GM13976 (cell line): ENCODE measurements at places on chromosomes 6 and 20.

DNA sequence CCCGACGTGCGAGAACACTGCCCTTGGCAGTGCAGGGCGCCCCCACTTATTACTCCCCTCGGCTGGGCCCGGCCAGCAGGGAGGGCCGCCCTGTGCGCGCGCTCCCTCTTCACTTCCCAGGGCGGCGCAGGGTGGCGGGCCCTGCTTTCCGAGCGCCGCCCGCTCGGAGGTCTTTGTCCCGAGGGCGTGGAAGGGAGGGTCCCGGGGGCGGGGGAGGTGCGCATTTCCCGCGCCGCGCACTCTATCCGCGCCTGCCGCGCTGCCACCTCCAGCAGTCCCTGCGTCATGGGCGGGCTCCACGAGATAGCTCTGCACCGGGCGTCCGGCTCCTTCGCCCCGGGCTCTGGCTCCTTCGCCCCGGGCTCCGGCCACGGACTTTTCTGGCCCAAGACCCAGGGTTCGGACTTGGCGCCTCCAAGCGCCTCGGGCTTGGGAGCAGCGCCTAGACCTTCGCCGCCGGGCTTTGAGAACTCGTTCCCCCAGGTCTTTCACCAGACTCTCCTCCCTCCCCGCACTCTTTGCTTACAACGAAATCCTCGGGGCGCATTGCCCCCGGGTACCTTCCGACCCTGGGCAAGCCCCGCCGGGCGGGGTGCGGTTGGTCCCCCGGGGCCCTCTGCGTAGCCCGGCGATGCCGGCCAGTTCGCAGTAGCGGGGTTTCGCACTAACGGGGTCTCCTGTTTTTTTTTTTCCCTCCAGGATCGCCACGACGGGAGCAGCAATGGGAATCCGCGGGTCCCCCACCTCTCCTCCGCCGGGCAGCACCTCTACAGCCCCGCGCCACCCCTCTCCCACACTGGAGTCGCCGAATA, 1.6 kb downstream of the TFAP2C start:
- DNase-seq, result peak; percentile 38

GRCh38 chr6:88143421-88144157, 22.6 kb downstream of the CNR1 start:
- no peak for DNase-seq

DNA sequence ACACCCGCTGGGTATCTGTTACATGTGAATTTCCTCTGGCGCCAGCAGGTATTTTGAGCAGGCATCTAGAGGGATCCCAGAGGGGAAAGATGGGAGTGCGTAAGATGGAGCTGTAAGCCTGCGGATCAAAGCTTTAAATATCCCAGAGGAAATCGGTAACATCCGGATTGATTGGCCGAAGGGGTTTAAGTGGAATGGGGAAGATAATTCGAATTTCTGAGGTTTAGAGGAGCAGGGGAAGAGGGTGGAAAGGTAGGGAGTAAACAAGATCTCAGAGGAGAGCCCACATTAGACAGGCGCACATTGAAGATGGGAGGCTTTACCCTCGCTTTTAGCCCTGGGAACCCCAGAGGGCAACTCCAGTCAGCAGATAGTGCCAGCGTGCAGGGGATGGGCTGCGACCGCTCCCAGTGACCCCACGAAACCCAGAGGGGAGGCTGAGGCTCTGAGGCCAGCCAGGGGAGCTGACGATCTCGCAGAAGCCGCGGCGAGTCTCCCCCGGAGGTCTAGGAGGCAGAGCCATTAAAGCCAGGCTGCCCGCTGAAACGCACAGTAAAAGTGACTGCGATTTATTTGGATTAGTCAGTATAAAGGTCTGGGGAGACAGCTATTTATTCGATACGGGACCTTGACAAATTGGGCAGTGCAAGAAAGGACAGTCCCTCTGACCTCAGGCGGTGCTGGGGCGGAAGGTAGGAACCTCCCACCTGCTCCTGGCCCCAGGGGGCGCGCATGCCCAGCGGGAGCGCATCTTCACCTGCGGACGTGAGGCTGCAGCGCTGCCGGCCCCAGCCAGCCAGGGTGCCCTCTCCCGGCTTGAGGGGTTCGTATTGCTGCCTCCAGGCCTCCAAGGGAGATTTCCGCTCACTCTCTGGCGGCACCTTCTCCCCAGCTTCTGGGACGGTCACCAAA, 34.3 kb upstream of the TCF21 start:
- peak; percentile 34 for DNase-seq

- DNase-seq, result no peak
Measured at GRCh38 chr6:145811741-145812140, 2.9 kb downstream of the FBXO30 start.

DNA sequence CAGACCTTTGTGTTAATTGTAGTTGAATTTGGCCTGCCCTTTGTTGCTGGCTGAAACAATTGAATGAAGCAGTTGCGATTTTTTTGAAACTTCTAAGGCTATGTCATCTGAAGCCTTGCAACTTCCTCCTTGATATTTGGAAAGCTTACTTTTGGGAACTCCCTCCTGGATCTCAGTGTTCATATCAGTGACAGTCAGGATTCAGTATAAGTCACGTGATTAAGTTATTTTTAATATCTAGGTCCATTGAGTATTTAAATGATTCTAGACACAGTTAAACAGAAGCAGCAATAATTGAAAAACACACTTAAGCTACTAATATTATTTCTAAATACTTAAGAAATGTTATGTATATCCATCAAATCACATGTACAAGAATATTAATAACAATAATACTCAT, 951.3 kb downstream of the GRIK2 start:
- DNase-seq, result no peak

GRCh38 chr20:41632896-41633295, 14.7 kb upstream of the CHD6 start:
- DNase-seq, result no peak

- peak; percentile 41 for DNase-seq
Measured at GRCh38 chr6:41306187-41306854, 19.8 kb upstream of the TREM1 start.
